ENCODE measurements at places on chromosomes 1 and 21.
A peak's percentile ranks its signal among the peaks of the same experiment; 100 is the strongest.

- no peak for DNase-seq
Measured at GRCh38 chr1:241460098-241460873, 59.3 kb downstream of the FH start.

- DNase-seq = no peak
Measured at GRCh38 chr1:43938892-43939587, 5.4 kb downstream of the ARTN start.

GRCh38 chr1:235553112-235553551 is 48.9 kb upstream of the B3GALNT2 start:
- DNase-seq = no peak

- DNase-seq = no peak
Measured at GRCh38 chr1:19374083-19374801, 62.1 kb downstream of the SLC66A1 start.

DNA sequence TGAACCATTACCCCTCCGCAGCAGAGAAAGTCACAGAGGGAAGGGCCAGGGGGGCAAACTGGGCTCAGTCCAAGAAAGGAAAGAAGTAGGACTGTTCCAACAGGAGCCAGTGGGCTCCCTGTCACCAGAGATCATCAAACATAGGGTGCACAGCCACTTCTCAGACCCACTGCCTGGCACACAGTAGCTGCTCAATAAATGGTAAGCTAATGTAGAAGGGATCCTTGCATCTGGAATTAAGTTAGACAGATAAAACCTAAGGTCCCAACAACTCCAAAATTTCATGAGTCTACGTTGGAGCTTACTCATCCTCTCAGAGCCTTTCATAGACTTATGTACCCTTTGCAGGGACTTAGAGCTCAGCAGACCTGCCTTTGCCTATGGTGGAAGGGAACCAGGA is 3.5 kb downstream of the BLACAT1 start:
- no peak for DNase-seq

DNA sequence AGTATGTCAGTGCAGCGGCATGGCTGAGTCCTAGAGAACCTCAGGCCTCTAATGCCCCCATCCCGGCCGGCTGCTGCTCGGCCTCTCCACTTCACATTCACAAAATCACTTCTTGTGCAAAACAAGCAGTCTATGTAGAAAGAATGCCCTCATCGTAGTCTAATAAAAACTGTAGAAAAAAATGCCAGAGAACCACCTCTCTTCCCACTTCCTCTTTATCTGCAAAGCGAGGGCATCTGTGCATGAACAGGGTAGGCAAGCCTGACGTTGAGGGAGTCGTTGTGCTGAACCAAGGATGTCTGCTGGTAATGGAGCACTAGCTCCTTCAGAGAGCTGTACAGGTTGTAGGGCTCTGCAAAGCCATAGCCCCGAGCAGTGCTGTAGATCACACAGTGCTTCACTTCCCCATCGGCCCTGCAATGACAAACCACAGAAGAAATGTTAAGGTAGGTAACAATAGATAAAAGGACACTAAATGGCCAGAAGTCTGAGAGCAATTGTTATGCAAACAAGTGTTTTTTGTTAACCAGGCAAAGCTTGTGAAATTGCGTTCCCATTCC is 88.9 kb downstream of the PIK3R3 start:
- no peak for DNase-seq

DNA sequence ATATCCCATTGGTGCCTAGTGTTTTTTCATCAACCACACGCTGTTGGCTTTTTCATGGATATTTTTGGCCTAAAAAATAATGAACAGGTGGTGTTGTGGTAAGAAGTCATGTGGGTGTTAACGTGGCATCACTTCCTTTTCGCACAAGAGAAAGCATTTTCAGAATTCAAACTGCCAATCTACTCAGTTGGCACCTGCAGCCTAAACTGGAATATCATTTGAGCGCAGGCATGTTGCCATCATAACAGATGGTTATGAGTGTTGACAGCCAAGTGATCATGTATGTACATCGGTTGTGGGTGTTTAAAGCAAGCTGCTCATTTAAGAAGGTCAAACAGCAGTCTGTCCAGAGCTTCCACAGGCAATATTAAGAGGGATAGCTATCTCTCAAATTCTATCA is 1963.0 kb downstream of the NCAM2 start:
- no peak for DNase-seq

- no peak for DNase-seq
Measured at GRCh38 chr1:153697191-153698019, 18.9 kb downstream of the NPR1 start.

GRCh38 chr1:154994591-154994990 is 1.2 kb downstream of the LENEP start:
- DNase-seq = no peak

- DNase-seq = no peak
Measured at GRCh38 chr1:232675260-232675659, 45.3 kb upstream of the SIPA1L2 start.

DNA sequence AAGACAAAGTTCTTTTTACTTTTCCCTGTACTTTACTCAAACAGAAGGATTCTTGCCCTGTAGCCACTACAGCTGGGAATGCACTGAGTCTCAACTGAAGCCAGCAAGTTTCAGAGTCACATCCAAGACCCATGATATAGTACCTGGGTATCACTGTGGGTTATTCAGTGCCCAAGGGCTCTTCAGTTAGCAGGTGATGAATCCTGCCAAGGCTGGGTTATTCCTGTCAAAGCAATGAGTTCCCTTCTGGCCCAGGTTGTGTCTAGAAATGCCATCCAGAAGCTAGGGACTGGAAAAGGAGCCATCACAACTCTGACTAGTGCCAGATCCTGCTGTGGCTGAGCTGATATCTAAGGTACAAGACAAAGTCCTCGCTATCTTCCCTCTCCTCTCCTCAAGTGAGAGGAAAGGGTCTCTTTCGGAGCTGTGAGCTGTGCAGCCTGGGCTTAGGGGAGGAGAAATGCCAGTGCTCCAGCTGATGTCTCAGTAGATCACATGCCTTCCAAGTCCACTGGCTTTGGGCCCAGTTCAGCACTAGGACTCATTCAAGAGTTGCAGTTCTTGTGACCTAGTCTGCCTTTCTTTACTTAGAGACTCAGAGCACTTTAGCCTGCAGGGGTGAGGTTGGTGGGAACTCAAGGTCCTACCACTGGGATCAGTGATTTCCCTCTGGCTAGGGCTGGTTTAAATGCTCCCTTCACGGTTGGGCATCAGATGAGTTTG is 369.4 kb downstream of the TBX15 start:
- DNase-seq = no peak

DNA sequence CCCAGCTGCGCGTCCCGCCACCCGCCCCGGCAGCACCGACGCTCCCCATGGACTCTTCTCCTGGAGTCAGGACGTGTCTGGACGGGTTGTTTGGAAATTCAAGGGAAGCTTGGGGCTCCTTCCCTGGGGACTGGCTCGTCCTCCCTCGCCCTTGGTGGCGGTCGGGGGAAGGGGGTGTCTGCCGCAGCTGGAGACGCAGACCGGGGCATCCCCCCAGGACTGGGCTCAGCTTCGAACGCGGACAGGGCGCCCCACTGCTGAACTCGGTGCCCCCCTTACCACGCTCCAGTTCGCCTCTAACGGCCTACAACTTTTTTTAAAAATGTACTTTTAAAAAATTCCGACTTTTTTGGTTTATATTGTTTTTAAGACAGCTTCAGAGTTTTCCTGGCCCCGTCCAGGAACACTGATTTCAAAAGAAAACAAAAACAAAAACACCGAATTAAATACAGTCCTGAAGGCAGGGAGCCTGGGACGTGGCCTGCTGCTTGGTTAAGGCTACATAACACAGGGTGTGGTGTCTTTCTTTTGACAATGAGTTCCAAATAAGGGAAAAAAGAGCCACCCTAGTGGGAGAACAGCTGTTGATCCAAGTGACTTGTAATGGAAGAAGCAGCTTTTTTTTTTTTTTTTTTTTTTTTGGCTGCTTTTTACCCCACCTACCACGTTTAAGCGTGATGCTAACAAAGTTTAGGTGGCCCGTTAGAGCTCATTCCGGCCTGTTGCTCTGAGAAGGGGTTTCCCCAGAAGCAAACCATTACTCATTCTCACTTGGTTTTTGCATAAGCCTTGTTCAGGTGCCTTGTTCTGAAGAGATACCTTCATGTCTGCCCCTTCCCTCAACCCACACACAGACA is 862 bp upstream of the DIPK1A start:
- DNase-seq = peak; percentile 21

DNA sequence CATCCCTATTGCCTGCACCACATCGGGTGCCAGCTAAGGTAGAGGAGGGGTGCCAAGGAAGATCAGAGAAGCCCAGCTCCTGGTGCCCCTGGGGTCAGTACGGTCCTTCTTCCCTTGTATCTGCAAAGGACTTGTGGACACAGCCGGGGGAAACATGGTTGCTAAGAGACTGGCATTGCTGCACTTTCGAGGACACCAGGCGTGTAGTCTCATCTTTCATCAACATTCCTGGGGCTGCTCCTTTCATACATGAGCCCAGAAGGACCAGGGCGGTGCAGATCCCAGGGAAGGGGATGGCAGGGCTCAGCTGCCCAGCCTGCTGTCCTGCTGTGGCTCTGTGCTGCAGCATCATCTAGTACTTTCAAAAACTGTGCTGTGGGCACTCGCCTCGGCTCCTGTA is 61.0 kb downstream of the RUNX1 start:
- DNase-seq = no peak

DNA sequence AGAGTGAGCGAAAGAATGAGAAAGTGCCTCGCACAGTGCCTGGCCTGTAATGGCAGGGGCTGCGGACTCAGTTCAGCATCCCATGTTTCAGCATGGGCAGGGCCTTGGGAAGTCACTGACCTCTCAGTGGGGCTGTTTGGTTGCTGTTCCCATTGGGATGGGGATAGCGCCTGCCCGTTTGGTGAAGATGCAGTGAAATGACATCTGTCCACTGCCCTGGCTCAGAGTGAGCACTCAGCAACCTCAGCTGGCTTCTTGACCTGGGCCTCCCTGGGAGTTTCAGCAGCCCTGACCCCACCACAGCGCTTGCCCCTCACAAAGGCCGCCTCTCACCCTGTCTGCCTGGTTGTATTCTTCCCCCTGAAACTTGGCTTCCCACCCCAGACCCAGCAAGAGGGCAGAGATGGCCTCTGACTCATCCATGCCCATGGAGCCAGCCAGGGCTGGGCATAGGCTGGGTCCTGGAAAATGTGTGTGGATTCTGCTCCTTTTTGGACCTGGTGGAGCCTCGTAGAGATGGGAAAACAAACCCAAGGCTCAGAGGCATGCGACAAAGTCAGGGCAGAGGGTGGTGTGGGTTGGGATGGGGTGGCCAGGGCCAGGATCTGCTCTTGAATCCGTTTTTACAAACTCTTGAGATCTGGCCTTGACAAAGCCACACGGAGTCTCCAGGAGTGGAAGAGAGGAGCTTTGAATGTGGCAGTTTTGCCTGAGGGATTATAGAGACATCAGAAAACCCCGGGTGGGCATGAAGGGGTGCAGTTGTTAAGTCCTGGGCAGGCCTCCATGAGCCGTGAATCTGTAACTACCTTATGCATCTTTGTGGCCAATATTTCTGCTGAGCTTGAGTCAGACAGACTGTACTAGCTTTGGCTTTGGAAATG is 1.2 kb downstream of the XKR8 start:
- no peak for DNase-seq

DNA sequence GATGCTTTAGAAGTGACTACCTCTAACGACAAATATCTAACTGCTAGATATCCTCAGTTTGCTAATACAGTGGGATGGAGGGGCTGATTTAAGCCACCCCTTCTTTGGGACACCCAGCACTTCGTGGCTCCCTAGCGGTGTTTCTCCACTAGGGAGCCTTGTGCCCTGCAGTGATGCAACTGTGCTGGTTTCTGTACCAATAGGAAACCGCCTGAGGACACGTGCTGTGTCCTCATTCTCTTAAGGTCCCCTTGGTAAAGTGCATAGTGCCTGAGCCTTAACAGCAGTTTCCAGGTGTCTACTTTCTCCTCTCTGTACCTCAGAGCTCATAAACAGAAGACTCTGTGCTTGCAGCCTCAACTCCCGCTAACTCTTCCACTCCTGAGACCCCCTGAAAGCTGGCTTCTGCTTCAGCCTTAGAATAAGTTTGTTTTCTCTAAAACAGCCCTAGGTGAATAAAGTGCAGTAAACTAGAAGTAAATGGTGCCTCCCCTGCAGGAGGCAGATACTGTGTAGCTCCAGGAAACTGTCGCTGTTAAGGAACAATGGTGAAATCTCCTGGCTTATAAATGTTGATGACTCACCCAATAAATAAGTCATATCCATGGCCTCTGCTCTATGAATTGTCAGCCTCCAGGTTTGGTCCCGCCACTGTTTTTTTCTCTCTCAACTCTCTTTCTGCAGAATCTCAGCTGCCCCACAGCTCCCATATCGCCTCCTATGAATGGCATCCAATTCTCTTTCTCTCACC is 130.4 kb downstream of the AK5 start:
- no peak for DNase-seq

DNA sequence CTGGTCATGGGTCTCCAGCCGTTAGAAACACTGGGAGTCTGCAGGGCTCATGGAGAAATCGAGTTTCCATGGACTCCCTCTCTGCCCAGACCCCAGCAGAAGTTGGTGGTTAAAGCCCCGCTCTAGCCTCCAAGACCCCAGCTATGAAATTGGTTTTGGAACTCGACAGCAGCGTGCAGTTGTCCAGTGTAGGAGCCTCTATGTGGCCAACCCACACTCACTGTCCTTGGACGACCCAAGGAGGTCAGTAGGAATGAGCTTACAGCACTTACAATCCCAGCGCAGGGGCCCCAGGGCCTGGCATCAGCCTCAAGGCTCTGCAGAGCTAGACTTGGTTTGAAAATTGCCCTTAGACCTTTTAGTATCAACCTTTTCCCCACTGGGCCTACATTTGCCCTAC is 3.2 kb upstream of the PRDM16 start:
- no peak for DNase-seq

DNA sequence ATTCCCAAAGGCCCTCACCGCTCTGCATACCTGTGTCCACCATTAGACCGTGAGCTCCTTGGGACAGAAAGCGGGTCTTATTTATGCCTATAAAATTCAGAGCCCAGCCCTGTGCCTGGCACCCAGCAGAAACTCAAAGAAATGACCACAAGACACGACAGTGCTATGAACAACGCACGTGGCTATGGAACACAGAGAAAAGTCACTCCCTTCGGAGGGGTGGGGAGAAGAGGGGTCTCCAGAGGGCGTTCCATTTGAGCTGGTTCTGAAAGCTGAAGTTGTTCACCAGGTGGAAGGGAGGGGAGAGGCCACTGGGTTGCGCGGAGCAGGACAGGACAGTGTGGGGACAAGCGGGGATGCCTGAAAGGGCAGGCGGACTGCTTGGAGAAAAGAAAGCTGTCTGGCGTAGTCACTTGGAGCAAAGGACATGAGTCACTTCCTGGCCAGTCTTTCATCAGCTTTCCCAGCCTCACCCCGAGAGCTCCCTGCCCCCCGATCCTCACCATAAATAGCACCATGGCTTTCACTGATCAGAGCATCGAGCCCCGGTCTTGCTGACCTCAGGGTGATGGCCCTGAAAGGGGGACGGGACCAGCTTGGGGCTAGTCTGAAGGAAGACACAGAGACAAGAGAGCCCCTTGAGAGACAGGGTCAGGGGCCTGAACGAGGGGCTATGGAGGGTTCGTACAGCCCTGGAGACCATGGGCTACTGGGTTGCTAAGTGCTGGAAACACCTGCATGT is 28.5 kb downstream of the ECE1 start:
- DNase-seq = no peak

- no peak for DNase-seq
Measured at GRCh38 chr21:41993744-41994143, 16.4 kb downstream of the ZBTB21 start.

Data from stimulated activated CD8-positive, alpha-beta memory T cell treated with anti-CD3 and anti-CD28 coated beads, Interleukin-4, amount 100 ng/mL, for 4 hours (primary cell).